Aorta (tissue), 5 donors: ENCODE measurements at places on chromosomes 2 and 18. TPM values are rescaled to one million over a fixed set of nuclear protein-coding genes. Genes with fewer than 3 reads are reported as not detected.

- H3K27me3 ChIP-seq, result no peaks in the 10 kb centered on the region
- no peak overlapping the region for H3K4me3 ChIP-seq
- H3K27ac ChIP-seq, result no peak overlapping the region
- no peaks in the 10 kb centered on the region for H3K4me1 ChIP-seq
- DNase-seq, result peak; percentile 95
Measured at GRCh38 chr2:152200565-152201465, 25.3 kb upstream of the STAM2 start.

- H3K36me3 ChIP-seq, result no peaks in the 10 kb centered on the region
- H3K4me3 ChIP-seq, result no peak overlapping the region
- no peak for DNase-seq
- H3K27ac ChIP-seq, result no peak overlapping the region
- H3K27me3 ChIP-seq, result no peaks in the 10 kb centered on the region
- H3K4me1 ChIP-seq, result no peaks in the 10 kb centered on the region
Measured at GRCh38 chr2:106053116-106053515, 141.0 kb downstream of the UXS1 start.

The BARD1 gene
- 21.2 TPM for total RNA-seq

The NOSTRIN gene
- 46.4 TPM for total RNA-seq

The BABAM2 gene
- 53.8 TPM for total RNA-seq

- DNase-seq, result no peak
- H3K4me3 ChIP-seq, result no peak overlapping the region
- no peaks in the 10 kb centered on the region for H3K36me3 ChIP-seq
Measured at GRCh38 chr2:221655300-221655699, 83.2 kb upstream of the EPHA4 start.

The DUSP19 gene
- total RNA-seq, result 7.1 TPM
